ENCODE measurements at places on chromosomes 5 and 9.

DNA sequence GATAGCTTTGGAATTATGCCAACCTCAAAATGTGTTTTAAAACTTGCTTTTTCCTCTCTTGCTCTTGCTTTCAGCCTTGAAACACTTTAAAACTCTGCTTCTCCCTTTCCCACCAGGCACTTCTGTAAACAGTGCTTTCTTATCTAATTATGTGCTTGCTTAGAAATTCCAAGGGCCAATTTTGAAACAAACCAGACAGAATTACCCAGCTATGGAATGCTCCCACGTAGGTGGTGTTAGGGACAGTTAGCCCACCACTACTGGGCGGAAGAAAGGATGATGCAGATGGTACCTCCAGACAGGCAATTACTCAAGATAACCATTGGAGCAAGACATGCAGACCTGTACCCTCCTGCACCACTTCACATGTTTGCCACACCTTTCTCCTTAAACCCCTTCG is 523.0 kb upstream of the PTPRD start:
- DNase-seq, result no peak

DNA sequence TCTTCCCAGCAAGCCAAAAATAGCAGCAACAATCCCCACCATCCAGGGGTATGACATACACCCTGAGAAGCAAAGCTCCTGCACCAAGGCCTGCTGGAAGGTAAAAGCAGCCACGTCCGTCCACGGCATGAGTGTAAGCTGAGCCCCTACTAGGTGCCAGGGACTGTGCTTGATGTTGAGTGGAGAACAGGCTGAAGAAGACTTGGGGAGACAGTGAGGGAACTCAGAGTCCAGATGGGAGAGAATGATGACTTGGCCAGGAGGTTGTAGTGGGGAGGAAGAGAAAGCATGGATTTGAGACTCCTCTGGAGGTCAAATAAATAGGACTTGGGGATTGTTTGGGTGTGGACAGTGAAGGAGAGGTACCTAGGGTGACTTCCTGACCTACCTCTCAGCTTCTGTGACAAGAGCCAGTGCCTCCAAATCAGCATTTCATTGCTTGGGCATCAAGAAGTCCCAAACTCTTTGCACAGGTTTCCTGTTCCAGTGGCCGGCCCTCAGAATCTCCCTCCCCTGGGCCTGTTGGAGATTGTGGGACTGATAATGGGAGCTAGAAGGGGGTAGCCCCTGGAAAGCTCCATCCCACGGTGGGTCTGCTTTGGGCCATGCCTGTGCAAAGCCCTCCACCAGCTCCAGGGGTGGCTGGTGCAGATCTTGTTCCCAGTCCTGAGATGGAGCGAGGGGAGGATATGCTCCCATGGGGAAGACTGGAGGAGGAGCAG is 58.3 kb upstream of the ADAMTS2 start:
- DNase-seq, result no peak

GRCh38 chr5:35182910-35183535 is 47.3 kb downstream of the PRLR start:
- peak; percentile 53 for DNase-seq

DNA sequence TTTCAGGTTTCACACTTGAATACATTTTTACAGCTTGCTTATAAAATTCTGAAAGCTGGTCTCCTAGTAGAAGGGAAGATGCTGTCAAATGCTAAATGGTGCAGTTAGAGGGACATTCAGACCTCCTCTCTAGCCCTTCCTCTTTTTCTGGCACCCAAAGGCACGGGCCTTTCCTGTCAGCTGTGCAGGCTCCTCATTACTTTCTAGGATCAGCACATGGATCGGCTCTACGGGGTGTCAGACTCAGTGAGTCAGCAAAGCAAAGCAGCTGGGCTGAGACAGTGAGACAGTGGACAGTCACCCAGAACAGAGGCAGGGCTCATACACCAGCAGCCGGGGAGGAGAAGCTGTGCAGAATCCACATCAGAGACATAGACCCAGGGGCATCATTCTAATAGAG is 80.0 kb upstream of the TNC start:
- no peak for DNase-seq

- no peak for DNase-seq
Measured at GRCh38 chr9:89225587-89225986, 47.0 kb upstream of the SHC3 start.
